ENCODE measurements at places on chromosomes 12 and 14.

DNA sequence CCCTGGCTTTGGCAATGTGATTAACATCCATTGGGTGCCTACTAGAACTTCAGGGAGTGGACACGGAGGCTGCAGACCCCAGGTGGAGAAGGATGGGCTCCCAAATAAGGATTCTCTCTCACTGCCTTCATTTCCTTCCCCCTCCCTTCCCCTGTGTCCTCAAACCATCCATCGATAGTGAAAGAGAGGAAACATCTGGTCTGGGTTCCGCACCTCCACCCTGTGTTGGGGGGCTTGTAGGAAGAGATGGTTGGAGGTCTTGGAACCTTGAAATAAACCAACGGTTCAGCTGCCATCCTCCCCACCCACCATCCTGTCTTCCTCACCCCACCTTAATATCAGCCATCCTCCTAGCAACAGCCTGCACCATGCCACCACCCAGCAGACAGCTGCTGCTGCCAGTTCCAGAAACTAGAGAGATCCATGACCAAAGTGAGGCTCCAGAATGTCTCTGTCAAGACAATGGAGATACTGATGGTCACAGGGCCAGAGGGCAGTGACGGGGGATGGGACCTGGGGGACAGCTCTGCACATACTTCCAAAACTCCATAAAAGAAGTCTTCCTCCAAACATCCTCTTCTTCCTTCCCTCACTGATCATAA, 153.1 kb upstream of the CCND2 start:
- DNase-seq = no peak

DNA sequence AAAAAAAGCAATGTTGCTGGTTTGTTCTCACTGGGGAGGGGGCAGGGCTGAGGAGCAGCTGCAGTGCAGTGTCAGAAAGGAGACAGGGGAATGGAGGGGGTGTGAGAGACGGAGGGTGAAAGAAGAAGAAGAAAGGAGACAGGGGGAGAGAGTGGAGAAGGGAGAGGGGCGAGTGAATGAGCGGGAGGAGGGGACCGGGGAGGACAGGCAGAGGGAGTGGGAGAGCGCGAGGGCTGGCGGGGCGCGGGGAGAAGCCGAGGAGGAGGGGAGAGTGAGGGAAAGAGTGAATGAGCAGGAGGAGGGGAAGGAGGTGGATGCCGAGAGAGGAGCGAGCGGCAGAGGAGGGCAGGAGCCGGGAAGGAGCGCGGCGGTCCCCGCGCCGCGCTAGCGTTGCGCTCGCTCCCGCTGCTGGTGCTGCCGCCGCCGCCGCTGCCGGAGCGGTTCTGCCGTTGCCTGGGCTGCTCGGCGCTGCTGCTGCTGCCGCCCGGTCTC, at the start of gene NOVA1:
NOVA1 (minus strand) TSS at position 445 of the 492 bp plus-strand sequence. CDS start 597 bp downstream, outside the sequence.
- peak; percentile 62 for DNase-seq

- no peak for DNase-seq
These were observed 540.4 kb upstream of the MGAT4C start for GRCh38 chr12:86796550-86796949.

GRCh38 chr12:75135026-75135425, 74.6 kb downstream of the KCNC2 start:
- no peak for DNase-seq

DNA sequence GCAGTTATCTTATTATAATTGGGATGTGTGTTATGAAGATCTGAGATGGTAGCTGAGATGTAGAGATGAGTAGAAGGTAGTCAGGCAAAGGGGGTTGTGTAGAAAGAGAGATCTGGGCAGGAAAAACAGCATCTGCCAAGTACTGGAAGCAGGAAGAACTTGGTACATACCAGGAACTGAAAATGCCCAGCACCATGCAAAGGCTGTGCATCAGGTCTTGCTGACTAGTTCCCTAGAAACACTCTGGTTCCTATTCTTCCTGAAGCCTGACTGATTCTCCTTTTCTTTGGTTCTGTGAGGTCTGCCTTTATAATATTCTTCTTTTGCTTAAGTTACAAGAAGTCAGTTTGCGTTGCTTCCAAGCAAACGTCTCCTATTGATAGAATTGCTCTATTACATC, 6.7 kb upstream of the NFATC4 start:
- no peak for DNase-seq

- no peak for DNase-seq
These were observed 1897.6 kb upstream of the FLRT2 start for GRCh38 chr14:83632375-83632774.

DNA sequence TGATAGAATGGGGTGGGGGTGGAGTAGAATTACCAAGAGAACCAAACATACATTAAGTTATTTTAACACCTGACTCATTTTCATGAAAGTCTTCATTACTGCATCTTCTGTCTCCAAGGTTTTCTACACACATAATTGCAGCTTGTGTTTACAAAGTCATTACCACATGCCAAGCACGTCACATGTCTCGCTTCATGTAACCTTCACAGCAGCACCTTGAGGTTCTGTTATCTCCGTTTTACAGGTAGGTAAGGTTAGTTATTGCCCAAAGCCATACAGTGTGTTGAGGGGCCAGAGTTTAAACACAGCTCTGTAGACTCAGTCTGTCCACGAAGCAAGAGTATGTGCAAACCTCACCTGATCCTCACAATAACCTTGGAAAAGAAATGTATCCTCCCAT, 64.3 kb upstream of the RBM19 start:
- no peak for DNase-seq

GRCh38 chr12:116717466-116718437, 20.1 kb downstream of the SPRING1 start:
- DNase-seq = peak; percentile 63

DNA sequence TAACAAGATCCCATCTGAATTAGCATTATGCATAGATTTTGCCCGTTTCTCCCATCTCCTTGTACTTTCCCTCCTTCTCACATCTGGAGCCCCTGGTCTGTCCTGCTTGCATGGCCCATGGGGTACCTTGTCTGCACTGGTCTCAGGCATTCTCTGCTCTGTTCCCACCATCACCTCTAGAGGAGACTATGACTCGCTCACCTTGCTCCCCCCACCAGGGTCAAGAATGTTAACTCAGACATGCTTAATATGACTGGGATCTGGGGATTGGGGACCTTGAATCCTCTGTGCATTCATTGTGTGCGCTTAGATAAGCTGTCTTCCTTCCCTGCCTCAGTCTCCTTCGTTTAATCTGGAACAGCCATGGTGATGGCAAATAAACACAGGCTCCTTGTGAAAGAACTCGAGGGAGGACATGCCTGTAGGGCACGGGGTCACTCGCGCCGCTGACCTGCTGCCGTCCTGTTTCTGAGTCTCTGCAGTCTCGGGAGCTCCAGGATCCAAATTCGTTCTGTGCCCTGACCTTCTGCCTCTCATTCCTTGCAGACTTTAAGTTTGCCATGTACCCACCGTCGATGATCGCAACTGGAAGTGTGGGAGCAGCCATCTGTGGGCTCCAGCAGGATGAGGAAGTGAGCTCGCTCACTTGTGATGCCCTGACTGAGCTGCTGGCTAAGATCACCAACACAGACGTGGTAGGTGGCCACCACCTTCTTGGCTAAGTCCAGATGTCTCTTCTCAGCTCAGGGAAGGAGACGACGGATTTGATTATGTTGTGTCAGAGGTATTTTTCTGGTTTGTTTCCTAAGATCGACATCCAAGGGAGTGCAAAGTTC, 15.0 kb downstream of the CCND2 start:
- peak; percentile 11 for DNase-seq

GRCh38 chr12:44972746-44973421, 78.0 kb downstream of the DBX2 start:
- DNase-seq = no peak

- no peak for DNase-seq
These were observed 30.7 kb downstream of the PPP1R36 start for GRCh38 chr14:64580467-64580866.

DNA sequence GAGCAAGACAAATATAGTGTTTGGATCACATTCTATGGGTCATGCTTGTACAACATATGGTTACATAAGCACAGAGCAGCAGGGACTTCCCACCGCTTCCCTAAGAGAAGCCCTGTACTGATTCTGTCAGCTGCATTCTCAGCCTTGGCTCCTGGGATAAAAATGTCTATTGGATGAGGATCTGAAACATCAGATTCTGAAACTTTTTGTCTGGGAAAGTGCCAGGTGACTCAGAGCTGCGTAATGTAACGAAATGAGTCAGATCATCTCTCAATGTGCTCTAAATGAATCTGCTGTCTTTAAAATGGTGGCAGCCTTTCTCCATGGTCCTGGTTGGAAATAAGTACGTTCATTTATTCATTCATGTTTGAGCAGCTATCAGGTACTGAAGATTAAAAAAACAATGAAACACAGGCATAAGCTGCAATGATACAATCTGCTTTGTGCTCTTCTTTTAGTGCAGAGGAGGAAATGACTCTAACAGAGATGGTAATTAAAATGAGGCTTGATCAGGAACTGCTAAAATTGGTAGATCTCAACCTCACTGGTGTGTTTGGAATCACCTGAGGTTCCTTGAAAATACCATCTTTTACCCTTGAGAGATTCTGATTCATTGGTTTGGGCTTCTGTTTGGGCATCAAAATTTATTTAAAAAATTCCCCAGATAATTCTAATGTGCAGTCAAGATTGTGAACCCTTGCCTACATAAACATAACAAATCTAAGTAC, 99.1 kb upstream of the NAP1L1 start:
- peak; percentile 5 for DNase-seq

GRCh38 chr14:54909817-54910558, 7.4 kb upstream of the GCH1 start:
- no peak for DNase-seq

DNA sequence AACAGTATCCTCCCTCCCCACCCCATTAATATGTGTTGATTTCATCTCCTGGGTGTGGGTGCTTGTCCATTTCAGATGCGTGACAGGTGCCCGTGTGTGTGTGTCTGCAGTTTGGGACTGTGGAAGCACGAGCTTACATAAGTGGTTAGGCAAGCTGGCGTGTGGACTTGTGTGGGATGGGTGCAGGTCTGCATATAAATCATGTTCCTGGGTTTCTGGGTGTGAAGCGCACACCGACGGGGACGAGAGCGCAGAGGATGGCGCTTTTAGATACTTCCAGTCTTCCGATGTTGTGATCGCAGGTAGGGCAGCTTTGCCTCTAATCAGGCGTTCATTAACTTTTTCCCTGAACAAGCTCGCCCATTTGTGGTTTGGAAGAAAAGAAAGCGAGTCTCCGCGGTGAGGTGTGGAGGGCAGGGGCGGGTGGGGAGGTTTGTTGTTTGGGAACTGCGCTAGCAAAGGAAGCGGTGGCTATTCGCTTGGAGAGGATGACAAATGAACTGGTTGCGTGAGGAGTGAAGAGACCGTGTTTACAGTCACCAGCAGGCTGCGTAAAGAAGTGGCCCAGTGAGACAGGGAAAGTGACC, 865 bp downstream of the RGS6 start:
- peak; percentile 7 for DNase-seq

DNA sequence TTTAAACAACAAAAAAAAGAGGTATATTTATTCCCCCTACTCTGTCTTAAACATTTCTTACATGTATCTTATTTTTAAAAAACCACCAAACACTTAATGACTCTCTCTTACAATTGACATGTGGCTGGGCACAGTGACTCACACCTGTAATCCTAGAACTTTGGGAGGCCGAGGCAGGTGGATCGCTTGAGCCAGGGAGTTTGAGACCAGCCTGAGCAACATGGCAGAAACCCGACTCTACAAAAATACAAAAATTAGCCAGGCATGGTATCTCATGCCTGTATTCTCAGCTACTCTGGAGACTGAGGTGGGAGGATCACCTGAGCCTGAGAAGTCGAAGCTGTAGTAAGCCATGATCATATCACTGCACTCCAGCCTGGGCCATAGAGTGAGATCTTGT, 16.0 kb downstream of the SLC41A2 start:
- no peak for DNase-seq

GRCh38 chr12:50016501-50017475, 8.5 kb downstream of the RACGAP1 start:
- DNase-seq = peak; percentile 83

GRCh38 chr12:116779597-116779996, 41.5 kb downstream of the RNFT2 start:
- no peak for DNase-seq

DNA sequence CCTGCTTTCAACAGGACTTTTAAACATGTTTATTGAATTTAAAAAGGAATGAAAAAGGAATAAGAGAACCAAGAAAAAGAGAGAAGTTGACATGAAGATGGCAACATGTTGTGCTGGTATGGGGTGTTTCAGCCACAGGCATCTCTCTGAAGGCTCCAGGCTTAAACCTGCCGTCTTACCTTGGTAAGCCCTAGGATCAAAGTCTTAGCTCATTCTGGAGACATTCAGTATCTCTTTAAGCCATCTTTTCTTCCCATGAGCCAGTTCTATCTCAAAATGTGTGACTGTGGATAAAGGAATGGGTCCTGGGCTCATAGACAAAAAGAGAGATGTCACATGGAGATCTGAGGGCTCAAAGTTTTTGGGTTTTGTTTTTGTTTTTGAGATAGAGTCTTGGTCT, 1.6 kb upstream of the TFCP2 start:
- no peak for DNase-seq

DNA sequence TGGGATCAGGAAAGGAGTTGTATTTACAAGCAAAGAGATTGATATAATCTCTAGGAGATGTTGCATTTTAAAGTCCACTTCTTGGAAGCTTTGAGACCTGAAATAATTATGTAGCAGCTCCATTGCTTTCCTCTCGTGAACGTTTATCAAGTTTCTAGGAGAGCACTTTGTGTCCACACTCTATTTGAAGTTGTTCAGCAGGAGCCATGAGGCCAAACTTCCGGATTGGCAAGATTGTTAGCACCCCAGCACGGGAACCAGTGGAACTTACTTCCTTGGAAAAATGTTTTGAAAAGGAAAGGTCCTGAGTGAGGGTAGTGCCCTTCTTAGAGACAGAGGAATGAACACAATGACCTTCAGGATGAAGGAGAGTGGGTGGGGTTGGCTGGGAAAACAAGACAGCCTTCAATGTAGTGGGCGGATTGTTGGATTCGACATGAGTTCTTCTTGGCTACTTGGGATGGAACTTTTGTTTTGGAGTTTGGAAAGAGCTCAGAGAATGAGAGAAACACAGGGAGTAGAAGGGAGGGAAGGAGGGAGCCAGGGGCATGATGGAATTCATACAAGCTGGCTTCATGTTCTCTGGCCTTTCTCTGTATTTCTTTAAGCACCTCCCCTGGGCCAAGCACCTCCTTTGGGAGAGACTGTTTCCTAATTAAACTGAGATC, 23.8 kb upstream of the CISTR start:
- no peak for DNase-seq

Data from globus pallidus (tissue), 1 donor.